T47D (cell line): ENCODE measurements at places on chromosomes 4 and X.

GRCh38 chrX:51395480-51395809, 62.8 kb downstream of the NUDT10 start:
- DNase-seq = no peak

DNA sequence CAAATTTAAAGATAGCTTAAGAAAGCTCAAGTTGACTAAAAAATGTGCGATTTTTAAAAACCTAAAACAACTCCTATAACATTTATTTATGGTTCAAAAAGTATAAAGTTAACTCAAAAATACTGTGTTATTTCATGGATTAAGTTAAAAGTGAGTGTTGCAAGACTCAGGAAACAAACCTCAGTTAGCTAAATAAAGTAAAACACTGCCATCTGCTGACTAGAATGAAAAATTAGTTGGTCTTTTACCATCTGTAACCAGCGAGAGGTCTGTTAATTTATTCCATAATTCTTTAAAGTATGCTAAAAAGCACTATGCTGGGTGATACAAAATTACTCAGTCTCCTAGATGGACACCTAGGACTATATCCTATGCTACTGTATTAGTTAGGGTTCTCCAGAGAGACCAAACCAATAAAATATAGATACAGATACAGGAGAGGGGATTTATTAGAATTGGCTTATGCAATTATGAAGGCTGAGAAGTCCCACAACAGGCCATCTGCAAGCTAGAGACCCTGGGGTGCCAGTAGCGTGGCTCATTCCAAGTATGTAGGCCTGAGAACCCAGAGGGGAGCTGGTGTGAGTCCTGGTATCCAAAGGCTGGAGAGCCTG, 4.9 kb upstream of the WDFY3 start:
- no peak for DNase-seq

DNA sequence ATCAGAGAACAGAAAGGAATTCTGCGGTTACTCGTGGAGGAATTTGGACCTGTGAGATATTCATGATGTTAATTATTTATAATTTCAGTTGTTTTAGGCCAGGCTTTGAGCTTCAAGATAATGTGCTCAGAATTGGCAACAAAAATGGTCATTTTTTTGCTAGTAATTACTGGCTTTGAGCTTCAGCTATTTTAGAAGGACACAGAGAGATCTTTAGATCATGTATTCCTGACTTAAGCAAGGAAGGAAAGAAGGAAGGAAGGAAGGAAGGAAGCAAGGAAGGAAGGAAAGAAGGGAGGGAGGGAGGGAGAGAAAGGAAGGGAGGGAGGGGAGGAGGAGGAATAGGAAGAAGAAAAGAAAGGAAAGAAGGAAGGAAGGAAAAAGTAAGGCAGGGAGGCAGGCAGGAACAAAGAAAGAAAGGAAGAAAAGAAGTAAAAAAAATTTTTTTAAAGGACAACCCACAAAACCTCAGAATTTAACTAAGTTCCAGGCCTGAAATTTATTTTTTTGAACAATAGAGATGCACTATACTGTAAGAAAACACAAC, 277.9 kb upstream of the KLF3 start:
- DNase-seq = no peak

- no peak for DNase-seq
These were observed 56.4 kb downstream of the MAML3 start for GRCh38 chr4:140097572-140097971.

DNA sequence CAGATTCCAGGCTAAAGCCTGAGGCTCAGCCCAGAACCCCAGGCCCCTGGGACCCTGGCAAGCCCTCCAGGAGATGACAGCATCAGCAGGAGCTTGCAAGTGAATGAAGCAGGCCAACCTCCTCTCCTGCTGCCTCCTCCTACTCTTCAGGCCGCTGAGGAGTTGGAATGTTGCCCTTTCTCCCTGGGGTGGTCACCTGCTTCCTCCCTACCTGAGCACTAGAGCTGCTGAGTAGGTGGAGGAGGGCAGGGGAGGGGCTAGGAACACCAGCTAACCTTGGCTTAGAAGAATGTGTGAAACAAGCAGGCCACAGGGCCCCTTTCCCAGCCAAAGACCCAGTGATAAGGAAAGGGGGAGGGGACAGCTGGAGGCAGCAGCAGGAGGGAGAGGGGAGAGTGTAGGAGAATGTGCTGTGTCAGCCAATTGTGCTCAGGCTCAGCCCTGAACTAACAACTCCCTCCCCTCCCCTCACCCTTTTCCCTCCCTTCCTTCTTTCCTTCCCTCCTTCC, 58.0 kb downstream of the PJA1 start:
- no peak for DNase-seq
